SHP77 treated with DMSO at 0.1 percent for 48 hours (cell line): ENCODE measurements at places on chromosomes 4 and X.

DNA sequence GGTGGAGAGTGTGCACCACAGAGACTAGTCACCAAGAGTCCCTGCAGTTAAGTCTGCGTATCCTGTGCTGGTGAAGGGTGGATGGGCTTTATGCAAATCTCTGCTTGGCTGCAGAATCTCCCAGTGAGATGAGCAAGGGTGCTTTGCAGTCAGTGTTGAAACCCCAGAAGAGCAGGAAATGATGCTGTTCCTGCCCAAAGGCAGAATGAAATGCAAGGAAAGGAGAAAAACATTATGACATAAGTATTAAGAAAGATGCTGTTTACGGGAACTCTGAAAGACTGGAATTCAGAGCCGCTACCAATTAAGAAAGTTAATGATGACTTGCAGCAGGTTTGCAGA, 25.4 kb upstream of the ACSL1 start:
- no peak for DNase-seq

- DNase-seq = no peak
Measured at GRCh38 chrX:50448565-50448964, 22.1 kb downstream of the DGKK start.

DNA sequence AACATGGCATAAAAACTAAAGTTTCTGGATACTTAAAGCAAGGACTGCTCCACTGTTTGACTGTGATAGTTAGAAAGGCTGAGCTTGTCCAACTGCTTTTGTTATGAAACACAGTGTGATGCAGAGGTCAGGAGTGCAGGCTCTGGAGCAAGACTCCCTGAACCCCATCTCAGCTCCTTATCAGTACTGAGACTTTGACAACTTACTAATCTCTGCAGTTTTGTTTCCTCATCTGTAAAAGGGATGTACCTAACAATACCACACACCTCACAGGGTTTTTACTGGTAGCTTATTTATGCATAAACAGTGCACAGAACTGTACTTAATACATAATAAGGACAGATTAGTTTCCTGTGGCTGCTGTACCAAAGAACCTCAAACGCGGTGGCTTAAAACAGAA, 804.3 kb downstream of the FSTL5 start:
- no peak for DNase-seq

- no peak for DNase-seq
Measured at GRCh38 chr4:80286451-80286850, 20.0 kb downstream of the FGF5 start.

GRCh38 chrX:16771483-16772398, 14.5 kb upstream of the TXLNG start:
- DNase-seq = peak; percentile 17

DNA sequence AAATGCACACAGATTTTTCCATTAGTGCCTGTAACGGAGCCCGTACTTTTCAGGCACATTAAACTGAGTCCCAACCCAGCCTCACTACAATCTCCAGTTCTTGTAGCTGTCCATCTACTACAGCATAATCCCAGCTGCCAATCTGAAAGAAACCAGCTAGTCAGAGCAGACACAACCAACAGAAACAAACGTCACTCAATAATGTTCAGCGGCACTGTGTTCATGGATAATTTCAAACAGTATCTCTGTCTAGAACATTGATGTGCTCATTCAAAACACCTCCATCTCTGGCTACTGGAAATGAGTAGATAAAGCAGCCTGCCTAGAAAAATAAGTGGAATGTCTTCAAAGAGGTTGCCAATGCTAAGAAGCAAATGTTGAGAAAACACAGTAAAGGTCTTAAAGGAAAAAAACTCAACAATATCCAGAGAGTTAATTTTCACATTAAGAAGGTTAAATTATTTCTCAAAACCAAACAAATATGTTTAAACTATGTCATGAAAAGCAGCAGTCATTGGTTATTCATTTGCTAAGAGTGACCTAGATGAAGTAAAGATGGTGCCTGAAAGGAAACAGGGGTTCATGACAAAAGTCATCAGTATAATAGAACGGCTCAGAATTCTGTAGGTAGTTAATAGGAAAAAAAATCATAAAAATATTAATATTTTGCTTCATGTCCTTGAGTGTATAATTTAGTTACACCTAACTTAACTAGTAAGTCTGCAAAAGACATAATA, 245.1 kb upstream of the MAB21L2 start:
- no peak for DNase-seq
